ENCODE measurements at places on chromosomes 5 and 9. TPM values are rescaled to one million over a fixed set of nuclear protein-coding genes. Genes with fewer than 3 reads are reported as not detected.

Gene AHRR
- 1.8 TPM for total RNA-seq

Gene ARL10
- total RNA-seq = 8.9 TPM

DNA sequence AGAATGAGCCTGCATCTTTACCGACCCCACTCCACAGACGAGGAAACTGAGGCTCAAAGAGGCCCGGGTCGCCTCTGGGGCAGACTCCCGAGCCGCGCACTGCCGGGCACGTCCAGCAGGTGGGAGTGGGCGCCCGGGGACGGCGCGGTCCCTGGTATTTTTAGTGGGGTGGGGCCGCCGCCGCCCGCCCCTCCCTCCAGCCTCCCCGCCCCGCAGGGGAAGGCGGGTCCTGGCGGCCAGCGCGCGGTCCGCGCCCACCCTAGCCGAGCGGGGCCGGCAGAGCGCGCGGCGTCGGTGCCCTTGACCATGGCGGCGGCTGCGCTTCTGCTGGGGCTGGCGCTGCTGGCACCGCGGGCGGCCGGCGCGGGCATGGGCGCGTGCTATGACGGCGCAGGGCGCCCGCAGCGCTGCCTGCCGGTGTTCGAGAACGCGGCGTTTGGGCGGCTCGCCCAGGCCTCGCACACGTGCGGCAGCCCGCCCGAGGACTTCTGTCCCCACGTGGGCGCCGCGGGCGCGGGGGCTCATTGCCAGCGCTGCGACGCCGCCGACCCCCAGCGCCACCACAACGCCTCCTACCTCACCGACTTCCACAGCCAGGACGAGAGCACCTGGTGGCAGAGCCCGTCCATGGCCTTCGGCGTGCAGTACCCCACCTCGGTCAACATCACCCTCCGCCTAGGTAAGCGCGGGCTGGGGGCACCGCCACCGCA lies at the start of gene LAMC3:
LAMC3 (plus strand) TSS at position 266 of the 710 bp plus-strand sequence; CDS start at position 307, 41 bp downstream.
- DNase-seq = peak; percentile 61

DNA sequence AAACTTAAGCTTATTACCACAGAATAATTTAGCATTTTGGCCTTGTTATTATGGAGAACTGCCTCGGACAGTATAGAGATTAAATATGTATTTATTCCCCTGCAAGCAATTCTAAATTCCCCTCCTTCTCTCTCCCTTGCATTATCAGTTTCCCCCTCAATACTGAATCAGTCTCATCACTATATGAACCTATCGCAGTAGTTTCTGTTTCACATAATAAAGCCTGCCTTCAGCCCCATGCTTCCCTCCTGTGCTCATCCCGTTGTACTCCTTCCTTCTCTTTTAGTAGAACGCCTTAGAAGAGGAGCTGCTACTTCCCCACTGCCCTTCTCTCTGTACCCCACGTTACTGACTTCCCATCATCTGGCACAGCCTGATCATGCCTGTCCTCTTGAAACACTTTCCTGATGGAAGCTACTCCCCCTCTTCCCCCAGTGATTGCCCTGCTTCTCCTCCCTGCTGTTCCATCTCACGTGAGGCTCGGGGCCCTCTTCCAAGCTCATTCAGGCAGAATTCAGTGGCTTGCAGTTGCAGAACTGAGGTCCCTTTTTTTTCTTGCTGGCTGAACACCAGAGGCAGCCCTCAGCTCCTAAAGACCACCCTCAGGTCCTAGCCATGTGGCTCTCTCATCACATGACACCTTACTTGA lies 93.4 kb downstream of the PPIC start:
- no peak for DNase-seq

GRCh38 chr5:173016598-173017046 lies 33.1 kb downstream of the ATP6V0E1 start:
- peak; percentile 47 for DNase-seq

Gene SAXO1
- not detected for total RNA-seq
